ENCODE measurements at places on chromosomes 5 and 9.

- DNase-seq, result no peak
Observed at GRCh38 chr5:13913962-13914361, 30.5 kb downstream of the DNAH5 start.

- DNase-seq, result no peak
Observed at GRCh38 chr9:84969084-84969483, 299.6 kb downstream of the NTRK2 start.

DNA sequence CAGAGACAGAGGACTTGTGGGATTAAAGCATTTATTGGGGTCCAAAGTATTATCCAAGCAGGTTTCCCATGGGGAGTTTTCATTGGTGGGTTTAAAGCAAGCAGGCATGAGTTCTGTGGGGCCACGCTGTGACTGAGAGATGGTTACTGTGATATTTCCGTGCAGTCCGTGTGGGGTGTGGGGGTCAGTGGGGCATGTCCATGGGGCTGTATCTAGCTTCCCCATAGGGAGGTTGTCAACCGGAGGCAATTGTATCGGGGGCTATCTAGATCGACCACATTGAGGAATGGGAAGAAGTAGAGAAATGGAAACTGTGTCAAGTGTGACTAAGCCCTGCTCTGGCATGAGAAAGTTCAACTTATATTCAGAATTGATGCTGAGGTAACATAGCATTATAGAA, 7.1 kb upstream of the RPS23 start:
- DNase-seq, result no peak

DNA sequence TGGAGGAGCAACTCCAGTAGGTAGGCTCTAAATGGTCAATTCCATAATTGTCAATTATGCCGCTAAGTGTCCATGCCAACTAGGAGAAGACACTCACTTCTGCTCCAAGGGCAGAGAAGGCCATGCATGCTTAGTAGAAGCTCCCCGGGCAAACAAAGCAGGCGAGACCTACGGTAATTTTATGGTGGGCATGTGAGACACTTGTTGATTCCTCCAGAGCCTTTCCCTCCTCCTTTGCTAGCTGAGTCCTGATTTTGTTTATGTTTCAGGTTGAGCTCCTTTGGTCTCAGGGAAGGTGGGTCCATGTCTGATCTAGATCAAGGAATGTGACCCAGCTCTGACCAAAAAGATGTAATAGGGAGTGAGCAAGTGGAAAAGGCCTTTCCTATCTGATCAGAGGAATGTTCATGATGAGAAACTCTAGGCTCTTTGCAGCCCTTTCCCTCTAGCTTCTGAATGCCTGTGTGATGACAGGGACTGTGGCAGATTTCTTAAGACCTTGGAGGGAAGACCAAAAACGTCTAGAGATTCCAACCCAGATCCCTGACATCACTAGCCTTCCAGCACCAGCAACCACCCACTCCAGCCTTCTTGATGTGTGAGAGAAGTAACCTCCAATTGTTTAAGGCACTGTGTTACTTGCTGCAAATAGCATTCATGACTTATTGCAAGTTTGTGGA, 7.7 kb upstream of the CPEB4 start:
- DNase-seq, result no peak

- no peak for DNase-seq
Observed at GRCh38 chr5:40578501-40579451, 100.9 kb upstream of the PTGER4 start.

DNA sequence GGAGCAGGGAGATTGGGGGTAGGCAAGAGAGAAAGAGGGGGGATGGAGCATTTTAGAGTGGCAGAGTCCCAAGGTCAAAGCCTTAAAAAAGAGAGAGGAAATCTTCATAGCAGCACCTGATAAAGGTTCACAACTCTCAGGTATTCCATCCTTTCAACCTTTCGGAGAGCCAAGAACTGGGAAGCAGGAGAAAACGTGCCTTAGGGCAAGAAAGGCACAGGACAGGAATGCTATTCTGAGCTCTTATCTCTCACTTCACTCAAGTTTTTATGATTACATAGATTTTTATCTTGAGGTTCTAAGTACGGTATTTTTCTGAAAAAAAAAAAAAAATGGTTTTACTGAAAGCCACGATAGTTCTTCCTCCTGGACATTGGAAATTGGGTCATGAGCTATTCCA, 34.5 kb upstream of the SMAD5 start:
- DNase-seq, result no peak

DNA sequence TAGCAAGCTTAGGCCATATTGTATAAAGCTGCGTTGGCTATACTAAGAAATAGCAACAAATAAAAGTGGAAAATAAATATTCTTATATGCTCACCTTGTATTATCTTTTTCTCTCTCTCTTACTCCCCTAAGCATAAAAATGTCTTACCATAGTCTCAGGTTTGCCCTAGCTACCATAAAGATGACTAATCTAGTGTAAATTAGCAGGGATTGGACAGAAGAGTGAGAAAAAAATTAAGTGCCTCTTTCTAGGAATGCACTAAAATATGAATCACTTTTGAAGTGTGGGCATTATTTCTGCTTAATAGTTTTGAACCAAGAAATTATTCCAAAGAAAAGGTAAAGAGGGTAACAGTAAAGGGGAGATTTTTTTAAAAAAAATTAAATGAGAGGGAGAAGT, 201.3 kb downstream of the HINT1 start:
- no peak for DNase-seq

DNA sequence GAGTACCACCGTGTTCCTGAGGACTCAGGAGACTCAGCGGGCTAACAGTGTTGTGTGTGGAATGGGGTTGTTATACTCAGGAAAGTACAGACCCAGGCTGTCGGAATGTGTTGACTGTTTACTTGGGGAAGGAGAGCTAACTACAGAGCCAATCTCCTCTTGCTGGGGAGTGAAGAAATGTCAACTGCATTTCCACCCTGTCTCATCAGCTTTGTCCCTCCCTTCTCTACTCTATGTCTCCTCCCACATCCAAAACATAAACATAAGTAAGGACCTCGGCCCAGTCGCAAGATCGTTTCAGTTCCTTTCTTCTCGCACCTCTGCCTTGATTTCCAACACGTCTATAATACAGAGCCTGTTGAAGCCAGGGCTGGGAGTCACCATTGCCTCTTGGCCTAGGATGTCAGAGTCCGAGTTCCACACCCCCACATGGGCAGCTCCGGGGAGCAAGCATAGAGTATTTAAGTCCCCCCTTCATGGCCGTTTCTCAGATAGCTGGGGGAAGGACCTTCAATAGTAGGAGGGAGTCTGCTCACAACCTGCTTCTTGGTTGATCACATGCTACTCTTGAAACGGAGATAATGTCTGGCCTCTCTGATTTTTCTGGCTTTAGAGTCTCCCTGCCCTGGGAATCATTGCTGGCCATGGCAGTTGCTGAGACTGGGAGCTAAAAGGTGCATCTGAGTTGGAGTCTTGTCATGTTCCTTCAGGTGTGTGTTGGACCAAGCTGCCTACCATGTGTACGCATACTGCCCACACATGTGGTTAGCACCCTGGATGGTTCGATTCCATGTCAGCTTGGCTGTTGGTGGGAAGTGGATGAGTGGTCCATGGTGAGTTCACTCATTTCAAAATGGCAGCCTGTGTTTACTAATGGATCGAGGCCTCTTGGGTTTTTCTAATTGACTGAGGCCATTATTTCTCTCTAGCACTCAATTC, 147.3 kb downstream of the MTX3 start:
- DNase-seq, result no peak

- no peak for DNase-seq
Observed at GRCh38 chr9:3646226-3646625, 120.4 kb upstream of the RFX3 start.

DNA sequence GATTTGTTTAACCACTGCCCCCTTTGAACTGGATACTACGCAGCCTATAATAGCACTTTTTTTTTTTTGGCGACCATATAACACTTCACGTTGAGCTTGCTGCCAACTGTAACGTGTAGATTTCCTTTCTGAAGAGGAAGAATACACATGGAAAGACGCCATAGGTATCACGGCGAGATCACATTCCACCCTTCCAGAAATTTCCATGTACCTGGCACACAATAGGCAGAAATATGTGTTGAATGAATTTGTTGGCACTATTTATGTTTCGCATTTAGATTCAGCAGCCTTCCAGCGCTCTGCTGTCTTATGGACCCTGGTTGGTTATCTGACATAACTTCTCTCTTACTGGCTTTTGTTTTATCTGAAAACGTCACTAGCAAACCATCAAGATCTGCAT, 250.3 kb downstream of the SLIT3 start:
- DNase-seq, result no peak

DNA sequence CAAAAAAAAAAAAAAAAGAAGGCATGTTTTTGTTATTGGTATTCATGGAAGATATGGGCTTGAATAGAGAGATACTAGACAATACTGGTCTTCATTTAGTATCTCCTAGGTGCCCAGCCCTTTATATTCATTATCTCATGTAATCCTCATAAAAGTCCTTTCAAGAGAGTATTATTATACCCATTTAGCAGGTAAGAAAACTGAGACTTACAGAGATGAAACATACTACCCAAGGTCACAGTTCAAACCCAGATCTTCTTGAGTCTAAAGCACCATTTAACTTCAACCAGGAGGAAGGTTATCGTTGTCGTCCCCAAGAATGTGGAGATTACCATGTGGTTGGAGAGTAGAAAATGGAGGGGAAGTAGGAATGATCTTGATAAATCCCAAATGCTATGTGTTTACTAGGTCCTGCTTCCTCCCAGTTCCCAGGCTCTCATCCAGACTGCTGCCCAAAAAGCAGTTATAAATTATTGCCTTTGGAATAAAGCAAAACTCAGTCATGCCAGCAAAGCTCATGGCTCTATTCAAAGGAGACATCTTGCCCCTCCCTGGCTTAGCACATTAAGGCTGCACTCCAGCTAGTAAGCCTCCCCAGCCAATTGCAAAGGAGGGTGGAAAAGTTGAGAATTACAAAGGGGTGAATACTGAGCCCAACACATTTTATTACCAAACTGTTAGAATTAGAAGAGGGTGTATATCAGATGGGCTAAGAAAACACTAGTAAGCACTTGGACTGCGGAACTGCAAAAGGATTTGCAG, 163.9 kb downstream of the PIK3R1 start:
- DNase-seq, result no peak

GRCh38 chr5:92659246-92659645, 921.8 kb downstream of the NR2F1-AS1 start:
- DNase-seq, result no peak

DNA sequence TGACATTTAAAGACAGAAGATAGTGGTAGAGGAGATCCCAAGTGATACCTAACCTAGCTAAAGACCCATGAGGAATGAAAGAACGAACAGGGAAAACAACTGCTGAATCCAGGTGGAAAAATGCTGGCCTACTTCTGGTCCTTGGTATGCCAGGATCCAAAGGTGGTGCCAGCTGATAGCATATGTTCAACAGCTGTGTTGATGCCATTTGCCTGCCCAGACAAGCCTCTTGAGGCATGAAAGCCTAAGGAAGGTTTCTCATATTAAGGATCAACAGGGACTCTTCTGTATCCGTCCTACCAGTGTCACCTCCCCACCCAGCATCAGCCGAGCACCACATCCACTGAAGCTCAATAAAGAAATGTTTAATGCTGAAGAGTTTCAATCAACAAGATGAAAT, 225.7 kb upstream of the DMRT1 start:
- DNase-seq, result no peak

DNA sequence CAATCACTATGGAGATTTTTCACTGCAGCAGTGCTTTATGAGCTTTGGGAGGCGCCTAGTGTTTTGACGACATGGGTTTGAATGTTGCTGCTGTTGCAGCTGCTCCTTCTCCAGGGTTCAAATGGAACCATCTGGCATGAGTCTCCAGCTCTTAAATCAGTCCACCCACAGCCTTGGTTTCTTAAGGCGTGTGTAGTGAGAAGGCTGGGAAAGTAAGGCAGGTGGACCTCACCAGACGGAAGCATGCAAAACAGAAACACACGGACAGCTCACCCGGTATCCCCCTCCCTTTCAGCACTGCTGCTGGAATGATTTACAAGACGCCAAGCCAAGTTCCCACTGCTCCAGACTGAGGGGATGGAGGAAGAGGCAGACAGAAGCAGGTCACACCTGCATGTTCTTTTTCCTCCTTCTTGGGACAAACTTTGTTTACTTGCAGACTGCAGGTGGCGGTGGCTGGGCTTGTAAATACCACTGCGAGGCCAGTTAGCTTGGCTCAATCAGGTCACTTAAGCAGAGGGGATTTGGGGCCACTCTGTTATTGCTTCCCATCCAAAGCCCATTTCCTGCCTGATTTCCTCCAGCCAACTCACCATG, 47.4 kb downstream of the ADAM19 start:
- no peak for DNase-seq

- DNase-seq, result no peak
Observed at GRCh38 chr5:95993266-95993665, 31.6 kb upstream of the ELL2 start.

GRCh38 chr5:30878296-30878695, 315.2 kb upstream of the CDH6 start:
- no peak for DNase-seq
